ENCODE measurements at places on chromosomes 6 and 20. TPM values are rescaled to one million over a fixed set of nuclear protein-coding genes. Genes with fewer than 3 reads are reported as not detected.

- no peak overlapping the region for H3K4me3 ChIP-seq
- H3K36me3 ChIP-seq: no peaks in the 10 kb centered on the region
- no peak for DNase-seq
- no peak overlapping the region for H3K27ac ChIP-seq
- H3K27me3 ChIP-seq: no peaks in the 10 kb centered on the region
These were observed 55.0 kb upstream of the DACT2 start for GRCh38 chr6:168374541-168375071.

SALL4 gene
- not detected for total RNA-seq

DNA sequence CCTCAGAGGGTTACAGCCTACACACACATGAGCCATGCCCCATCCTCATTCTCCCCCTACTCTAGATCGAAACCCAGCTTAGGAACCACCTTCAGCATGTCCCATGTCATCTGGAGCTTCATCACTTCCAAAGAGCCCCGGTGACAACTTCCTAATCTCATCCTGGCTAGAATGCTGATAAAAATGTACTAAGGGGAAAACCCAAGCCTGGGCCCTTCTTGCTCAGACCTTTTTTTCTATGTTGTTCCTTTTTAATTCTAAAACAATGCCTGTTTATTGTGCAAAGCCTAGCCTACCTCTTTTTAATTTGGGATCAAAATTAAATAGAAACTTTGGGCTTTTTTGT, 44.1 kb upstream of the NT5E start:
- no peaks in the 10 kb centered on the region for H3K36me3 ChIP-seq
- no peak for DNase-seq
- H3K4me3 ChIP-seq: no peak overlapping the region
- no peaks in the 10 kb centered on the region for H3K27me3 ChIP-seq

- no peak for DNase-seq
These were observed 28.1 kb downstream of the RIPOR3 start for GRCh38 chr20:50663095-50663821.

DNA sequence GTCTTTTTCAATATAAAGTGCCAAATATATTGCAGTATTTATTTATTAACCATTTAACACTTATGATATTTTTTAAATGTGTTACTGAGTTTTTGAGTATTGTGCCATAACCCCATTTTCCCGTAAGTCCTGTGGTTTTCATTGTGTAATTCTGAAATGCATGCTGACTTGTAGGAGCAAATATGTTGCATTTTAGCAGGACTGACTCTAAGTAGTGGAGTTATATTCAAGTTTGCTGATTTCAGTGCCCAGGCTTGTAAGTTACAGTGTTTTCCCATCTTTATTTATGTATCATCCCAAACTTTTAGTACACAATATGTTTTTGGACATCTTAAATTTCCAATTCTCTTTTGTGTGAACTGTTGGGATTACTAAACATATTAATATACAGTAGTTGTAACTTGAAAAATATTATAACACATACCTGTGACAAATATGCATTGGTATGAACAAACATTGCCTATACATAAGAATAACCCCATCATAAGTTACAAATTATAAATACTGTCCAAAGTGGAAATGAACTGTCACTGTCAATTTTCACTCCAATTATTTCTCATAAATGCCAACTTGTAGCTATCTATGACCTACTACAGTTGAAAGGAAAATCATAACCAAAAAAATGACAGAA, 179.3 kb upstream of the RUNX2 start:
- H3K27ac ChIP-seq: no peak overlapping the region
- H3K4me1 ChIP-seq: no peaks in the 10 kb centered on the region
- H3K4me3 ChIP-seq: no peak overlapping the region
- H3K36me3 ChIP-seq: no peaks in the 10 kb centered on the region

Measured in transverse colon (tissue), 4 donors.